ENCODE measurements at places on chromosomes 1 and 21. TPM values are rescaled to one million over a fixed set of nuclear protein-coding genes. Genes with fewer than 3 reads are reported as not detected.

- no peak for DNase-seq
These were observed 8.3 kb upstream of the GPR61 start for GRCh38 chr1:109531380-109531779.

DNA sequence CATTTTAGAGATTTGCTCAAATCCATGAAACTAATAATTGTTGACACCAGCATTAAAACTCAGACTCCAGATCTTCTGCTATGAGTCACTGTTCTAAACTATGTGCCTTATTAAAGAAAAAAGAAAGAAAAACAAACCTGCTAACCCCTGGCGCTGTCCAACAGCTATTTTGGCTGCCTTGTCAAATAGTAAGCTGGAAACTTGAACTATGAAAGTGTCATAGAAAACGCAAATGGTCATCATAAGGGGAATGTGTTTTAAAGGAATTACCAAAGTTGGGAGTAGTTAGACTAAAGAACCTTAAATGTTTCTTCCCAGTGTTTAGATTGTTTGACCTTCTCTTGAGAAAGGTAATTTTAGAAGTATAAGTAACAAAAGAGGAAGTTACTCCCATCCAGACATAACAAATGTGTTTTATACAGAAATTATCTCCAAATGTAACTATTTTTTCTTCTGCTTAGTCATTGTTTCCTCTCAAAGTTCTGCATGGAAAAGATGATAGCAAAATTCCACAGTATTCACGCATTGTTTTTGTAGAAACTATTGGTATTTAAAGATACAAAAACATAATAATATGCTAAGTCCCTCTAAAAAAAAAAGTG lies 272.4 kb downstream of the TPR start:
- peak; percentile 72 for DNase-seq

DNA sequence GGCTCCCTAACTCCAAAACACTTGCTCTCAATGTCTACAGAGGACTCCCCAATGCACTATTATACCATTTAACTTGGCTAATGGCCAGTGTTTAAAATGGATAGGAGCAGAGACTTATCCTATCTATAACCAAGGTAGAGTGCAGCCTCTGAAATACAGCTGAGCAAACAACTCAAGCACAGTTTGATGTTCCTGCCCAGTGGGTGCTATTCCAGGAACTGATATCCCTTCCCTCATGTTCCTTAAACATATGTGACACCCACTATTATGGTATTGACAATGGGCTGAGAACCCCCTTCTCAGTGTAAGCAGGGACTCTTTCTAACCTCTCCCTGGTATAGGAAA lies 51.7 kb downstream of the SH3GLB1 start:
- no peak for DNase-seq

- no peak for DNase-seq
These were observed 54.3 kb upstream of the DESI2 start for GRCh38 chr1:244598611-244599010.

DNA sequence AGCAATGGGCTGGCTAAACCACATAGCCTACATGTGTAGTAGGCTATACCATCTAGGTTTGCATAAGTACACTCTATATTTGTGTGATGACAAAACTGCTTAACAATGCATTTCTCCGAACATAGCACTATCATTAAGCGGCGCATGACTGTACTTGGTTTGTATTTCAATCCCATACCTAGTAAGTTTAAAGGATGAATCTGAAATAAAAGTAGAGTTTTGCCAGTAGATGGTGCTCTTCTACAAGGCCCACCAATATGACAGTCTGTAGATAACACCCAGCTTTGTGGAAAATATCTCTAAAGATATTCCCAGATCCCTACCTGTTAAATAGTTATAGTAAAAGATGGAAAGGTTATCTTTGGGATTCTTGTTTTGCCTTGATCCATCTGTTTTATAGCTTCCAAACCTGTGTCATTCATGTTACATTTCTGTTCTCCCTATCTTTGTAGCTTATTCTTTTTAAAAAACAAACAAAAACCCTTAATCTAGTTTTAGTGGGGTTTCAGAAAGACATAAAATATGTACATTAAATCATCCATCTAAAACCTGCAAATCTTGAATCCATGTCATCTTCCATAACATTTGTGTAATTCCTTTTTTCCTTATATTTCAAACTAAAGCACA lies 33.9 kb upstream of the ASPM start:
- DNase-seq: peak; percentile 27

DNA sequence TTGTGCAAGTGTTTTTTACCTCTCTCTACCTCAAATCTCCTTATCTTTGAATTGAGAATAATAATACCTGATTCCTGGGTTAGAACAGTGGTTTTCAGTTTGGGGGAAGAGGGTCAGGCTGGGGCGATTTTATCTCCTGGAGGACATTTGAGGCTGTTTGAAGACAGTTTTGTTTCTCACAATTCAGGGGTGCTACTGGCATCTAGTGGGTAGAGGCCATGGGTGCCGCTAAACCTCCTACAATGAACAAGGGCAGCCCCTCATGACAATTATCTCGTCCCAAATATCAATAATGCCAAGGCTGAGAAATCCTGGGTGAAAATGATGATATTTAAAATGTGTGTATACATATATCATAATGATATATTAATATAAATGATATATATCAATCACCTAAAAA lies 139.1 kb upstream of the USH2A start:
- no peak for DNase-seq

DNA sequence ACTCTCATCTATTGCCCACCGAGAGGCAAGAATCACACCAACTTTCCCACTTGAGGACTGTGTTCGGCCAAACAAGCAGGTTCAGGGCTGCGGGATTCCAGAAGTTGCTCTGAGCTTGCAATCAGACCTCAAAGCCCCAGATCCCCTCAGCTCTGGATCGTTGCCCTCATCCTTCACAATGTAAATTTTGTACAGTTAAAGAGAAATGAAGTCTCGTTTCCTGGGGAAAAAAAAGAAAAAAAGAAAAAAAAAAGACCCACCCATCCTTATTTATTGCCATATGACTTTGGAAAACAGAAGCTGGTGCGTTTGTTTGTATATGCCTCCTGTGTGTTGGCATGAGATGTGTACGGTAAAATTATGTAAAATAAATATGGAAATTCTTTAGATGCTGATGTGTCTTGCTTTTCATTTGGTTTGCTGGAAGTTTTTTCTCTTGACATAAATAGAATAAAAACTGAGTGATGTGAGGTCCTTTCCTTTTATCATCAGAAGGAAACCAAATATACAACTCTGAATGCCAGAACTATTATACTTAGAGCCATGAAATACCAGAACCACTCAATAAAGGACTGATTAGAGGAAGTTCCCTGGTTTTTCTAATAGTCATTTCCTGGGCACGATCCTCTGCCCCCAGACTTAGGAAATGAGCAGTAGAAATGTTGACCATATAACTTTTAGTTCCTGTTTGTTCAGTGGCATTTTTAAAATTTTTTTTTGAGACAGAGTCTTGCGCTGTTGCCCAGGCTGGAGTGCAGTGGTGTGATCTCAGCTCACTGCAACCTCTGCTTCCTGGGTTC lies 48.7 kb downstream of the LHX4 start:
- peak; percentile 4 for DNase-seq

GRCh38 chr1:225941187-225941941 lies at the start of gene LEFTY2:
Gene LEFTY2, minus strand, starts transcription at chr1:225941220. Its CDS starts 80 bp downstream, at chr1:225941140.
- DNase-seq: no peak

DNA sequence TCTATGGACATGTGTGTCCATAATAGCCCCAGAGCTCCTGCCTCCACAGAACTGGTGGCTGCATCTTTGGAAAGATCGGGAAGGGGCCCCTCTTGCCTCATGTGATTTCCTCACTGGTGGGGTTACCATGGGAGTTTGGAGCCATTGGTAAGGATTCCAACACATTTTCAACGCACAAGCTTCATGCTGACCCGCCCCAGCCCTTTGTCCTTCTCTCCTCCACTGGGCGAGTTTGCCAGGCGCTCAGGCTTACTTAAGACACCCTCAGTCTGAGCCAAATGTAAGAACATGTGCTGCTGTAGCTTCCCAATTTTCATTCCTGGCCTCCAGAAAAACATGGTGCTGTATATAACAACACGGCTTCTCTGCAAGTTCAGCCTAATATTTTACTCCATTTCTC lies 72.4 kb downstream of the ATP5PO start:
- DNase-seq: no peak

- DNase-seq: no peak
These were observed 610.6 kb upstream of the ZP4 start for GRCh38 chr1:238501290-238501689.

GRCh38 chr1:143698016-143698415 lies 273.8 kb downstream of the FAM72C start:
- no peak for DNase-seq

DNA sequence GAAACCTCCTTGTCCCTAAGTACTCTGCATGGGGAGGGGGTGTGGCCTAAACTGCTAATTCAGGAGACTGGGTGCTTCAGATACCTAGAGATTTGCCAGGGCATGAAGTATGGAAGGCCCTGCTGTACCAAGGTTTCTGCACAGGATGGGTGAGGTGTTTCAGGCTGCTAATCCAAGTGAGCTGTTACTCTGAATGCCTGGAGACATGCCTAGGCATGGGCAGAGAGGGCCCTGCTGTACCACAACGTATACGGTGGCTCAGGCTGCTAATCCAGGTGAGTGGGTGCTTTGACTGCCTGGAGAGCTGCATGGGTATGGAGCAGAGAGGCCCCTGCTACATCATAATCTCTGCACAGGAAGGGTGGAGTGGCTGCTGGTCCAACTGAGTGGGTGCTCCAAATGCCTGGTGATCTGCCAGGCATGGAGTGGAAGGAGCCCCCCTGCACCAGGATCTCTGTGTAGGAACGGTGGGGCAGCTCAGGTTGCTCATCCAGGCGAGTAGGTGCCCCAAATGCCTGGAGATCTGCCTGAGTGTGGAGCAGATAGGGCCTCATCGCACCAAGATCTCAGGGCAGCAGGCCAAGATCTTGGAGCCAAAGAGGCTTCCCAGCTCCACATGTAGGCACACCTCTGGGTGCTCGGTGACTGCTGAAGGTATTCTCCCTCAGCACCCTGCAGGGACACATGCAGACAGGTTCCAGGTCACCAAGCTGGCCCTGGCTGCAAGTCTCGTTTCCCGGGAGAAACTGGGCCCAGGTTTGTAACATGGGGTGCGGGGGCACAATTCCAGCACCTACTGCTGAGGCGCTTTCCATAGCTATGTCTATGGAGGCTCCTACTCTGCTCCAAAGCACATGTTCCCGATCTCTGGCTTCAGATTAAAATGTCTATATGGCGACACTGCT lies 252.5 kb upstream of the PLXNA2 start:
- no peak for DNase-seq

DNA sequence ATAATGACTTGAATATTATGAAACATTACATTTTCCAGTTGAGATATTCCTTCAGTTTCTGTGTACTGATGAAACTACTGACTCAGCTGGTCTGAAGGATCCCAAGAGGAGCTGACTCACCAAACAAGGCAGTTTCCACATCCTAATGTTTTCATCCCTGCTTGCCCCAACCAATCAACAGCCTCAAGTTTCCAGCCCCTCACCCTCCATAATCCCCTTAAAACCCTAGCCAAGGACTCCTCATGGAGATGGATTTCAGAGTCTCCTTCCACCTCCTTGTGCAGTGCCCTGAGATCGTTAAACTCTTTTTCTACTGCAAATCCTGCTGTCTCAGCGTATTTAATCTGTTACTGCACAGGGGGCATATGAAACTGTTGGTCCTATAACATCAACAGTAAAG lies 83.1 kb upstream of the HAO2 start:
- DNase-seq: no peak

DNA sequence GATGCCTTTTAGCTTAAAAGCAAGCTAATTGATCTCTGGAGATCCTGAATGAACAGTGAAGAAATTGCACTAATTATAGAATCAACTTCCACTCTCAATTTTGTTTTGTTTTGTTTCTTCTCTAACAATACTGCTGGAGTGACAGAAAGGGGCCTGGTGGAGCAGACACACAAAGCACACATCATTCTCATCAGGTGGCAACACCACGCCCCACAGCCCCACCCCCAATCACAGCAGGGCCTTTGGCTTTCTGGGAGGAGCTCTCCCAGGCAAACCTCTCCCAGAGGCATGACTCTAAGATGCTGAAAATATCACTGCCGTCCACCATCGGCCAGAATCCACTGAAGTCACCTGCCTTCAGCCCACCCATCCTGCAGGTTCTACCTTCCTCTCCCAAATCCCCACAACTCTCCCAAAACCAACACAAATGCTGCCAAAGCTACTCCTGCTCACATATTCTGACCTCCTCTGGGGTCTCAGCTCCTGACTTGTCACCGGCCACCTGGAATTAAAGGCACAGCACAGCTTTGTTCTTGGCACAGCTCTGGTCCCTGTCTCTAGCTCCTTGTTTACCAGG lies 120.7 kb downstream of the GRIK3 start:
- DNase-seq: no peak

- DNase-seq: no peak
These were observed 108.7 kb downstream of the ZNF281 start for GRCh38 chr1:200301152-200301551.

GRCh38 chr1:209207126-209207700 lies 376.3 kb upstream of the CAMK1G start:
- no peak for DNase-seq

GRCh38 chr1:56462209-56462608 lies 117.2 kb downstream of the PLPP3 start:
- no peak for DNase-seq

GRCh38 chr21:43330306-43330881 lies 96.5 kb downstream of the SIK1 start:
- DNase-seq: no peak

GRCh38 chr1:192401825-192402224 lies 85.0 kb downstream of the RGS21 start:
- DNase-seq: no peak

GRCh38 chr1:115465802-115466363 lies 127.8 kb upstream of the NGF start:
- DNase-seq: no peak

DNA sequence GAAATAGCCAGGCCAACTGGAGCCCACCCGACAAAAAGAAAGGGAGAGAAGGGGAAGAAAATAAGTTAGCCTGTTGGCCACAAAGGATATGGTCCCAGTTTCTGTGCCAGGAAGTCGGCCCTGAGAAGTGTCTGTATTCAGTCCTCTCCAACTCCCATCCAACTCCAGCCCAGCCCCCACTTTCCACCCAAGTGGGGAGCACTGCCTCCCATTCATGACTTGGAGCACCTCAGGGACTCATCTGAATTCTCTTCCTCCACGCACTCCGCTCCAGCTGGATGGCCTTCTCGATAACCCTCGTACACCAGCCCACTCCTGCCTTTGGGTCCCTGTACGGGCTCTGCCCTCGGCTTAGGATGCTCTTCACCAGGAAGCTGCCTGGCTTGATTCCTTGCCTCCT lies 2.0 kb upstream of the WNT2B start:
- DNase-seq: no peak

DNA sequence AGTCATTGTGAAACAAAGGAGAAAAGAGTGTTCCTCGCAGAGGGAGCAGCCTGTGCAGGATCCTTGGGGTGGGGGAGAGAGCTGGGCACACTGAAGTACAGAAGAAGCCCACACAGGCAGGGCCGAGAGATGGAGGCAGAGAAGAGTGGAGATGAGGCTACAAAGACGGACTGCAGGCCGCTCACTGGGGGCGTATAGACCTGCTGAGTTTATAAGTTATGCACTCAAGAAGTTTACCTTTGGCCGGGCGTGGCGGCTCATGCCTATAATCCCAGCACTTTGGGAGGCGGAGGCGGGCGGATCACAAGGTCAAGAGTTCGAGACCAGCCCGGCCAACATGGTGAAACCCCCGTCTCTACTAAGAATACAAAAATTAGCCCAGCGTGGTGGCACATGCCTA lies 7.6 kb upstream of the SLAMF9 start:
- DNase-seq: no peak

- DNase-seq: peak; percentile 29
These were observed 134.4 kb downstream of the SDCCAG8 start for GRCh38 chr1:243390162-243390791.

GRCh38 chr1:108611984-108612383 lies 48.9 kb downstream of the HENMT1 start:
- DNase-seq: no peak

Gene OXCT2
- total RNA-seq: 2.5 TPM

Gene DCST2
- total RNA-seq: 0.12 TPM

Gene DISC1
- 22.1 TPM for total RNA-seq

Gene CLDN14
- 7.9 TPM for total RNA-seq

Gene SLC30A10
- not detected for total RNA-seq

Measured in glomerular endothelial cell (primary cell).